D341Med (cell line): ENCODE measurements at places on chromosomes 6 and 20.

DNA sequence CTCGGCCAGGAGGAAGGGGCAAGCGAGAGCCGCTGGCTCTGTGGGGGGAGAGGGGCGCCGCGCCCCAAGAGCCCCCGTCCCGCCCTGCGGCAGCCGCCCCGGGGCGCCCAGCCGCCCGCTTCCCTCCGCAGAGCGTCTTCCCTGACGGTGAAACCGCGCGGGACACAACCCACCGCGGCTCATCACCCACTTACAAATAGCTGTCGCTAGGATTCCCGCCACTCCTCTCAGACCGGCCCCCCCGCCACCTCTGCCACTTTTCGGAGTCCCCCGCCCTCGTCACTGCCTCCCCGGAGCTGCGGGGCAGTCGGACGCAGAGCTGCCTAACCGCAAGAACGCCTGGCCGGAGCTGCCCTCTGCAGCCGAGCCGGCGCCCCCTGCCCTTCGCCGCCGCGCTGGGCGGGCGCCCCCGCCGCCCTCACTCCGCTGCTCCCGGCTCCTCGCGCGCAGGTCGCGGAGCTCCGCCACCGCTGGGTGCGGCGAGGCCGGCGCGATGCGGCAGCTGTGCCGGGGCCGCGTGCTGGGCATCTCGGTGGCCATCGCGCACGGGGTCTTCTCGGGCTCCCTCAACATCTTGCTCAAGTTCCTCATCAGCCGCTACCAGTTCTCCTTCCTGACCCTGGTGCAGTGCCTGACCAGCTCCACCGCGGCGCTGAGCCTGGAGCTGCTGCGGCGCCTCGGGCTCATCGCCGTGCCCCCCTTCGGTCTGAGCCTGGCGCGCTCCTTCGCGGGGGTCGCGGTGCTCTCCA, at the start of gene SLC35D3:
TSS of gene SLC35D3 (plus strand) at position 366 of the 749 bp plus-strand sequence. CDS start at position 494, 128 bp downstream.
- peak; percentile 79 for DNase-seq

- no peak for DNase-seq
Observed at GRCh38 chr6:11644601-11645000, 107.1 kb downstream of the TMEM170B start.

DNA sequence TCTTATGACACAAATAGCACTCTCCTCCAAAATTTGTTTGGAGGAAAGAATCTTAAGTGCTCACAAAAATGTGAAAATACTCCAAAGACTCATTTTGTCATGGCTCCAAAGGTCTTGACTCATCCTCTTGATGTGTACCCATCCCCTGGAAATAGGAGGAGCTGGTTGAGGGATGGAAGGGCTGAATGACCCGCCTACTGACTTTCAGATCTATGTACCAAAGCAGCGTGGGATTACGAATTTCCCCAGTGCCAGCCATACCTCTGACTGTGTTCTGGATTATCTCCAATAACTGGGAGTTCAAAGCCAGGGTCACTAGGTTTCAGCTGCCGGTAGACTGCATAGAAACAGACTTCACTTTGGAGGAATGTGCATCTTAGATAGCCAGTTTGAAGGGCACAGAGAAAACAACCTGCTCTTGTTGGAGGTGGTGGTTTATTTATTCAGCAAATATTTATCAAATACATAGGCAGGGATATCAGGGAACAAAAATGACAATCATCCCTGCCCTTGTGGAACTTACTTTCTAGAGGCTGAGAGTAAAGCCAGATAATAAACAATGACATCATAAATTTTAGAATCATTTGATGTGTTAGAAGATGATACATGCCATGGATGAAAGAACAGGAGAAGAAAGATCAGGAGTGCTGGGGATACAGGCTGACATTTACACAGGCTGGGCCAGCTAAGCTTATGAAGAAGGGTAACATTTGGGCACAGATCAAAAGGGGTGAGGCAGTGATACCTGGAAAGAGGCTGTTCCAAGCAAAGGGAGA, 246.6 kb downstream of the TBXT start:
- DNase-seq, result no peak

- no peak for DNase-seq
Observed at GRCh38 chr20:62647521-62648317, 5.4 kb downstream of the SLCO4A1 start.

- no peak for DNase-seq
Observed at GRCh38 chr6:36368921-36369865, 18.3 kb downstream of the ETV7 start.

DNA sequence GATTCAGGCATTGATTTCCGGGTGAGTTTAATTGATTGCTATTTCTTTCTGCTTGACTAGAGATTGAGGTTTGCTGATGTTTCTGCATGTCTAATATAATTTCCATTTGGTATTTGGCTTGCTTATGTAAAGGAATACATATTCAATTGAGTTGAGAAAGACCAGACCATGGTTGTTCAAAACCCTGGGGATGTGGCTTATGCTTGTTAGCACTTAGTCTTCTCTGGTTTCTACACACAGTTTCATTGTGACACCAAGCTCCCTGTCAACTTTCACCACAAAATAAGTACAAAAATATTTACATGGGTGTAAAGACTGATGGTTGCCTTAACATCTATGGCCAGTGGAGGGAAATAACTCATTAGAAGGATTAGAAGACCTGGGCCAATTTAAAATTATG, 209.6 kb downstream of the CDH26 start:
- DNase-seq, result no peak

DNA sequence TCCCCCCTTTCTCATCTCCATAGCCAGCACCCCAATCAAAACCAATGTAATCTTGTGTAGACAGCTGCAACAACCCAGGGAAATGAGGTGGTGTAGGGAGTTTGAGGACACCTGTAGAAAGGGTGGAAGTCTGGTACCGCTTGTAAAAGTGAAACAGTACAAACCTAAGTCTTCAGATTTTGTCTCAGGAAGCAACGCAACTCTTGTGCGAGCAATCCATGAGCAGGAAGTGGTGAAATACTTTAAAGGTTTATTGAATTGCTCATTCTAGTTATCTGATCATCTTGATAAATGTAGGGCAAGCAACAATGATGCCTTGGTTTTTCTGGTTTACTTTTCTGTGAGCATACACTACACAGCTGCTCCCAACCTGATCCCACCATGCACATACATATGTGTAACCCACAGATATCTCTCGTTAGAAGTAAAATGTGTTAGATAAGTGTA, 71.1 kb upstream of the THEMIS start:
- DNase-seq, result no peak

DNA sequence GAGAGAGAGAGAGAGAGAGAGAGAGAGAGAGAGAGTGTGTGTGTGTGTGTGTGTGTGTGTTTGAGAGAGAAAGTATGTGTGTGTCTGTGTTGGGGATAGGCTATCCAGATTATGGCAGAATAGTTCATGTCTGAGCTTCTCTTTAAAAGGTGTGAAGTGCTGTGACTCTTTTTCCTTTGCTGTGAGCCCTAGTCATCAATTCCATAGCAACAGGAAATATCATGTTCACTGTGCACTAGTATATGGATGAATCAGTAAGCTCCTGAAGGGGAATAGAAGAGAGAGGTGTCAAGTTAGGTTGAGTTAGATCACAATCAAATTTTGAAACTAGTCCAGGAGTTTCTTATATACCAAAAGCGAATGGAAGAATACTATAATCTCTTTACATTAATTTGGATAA, 318.7 kb downstream of the RFPL4B start:
- DNase-seq, result no peak

DNA sequence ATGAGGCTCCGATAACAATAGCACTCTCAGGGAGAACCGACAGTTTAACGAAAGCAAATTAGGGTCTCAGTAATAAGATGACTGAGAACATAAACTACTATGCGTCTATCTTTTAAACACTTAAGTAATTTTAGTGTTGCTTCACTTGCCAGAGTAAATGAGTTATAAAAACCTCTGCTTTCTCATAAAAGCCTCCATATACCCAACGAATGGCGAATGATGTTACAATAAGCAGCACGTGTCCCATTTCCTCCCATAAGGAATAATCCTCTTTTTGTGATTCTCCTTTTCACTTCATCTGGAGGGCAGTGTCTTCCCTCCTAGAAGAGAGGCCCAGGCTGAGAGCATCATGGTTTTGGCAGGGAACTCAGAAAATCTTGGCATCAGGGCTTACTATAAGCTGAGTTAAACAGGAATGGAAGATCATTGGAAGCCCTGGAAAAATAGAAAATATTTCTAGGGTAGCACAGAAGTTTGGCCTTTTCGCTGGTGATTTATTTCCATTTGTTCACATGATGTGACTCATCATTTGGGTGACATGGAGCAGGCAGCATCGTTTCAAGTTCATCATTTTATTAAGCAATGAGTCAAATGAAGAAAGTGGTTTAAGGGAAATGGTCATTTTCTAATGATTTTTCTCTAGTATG, 255.4 kb downstream of the ATXN1 start:
- no peak for DNase-seq

- no peak for DNase-seq
Observed at GRCh38 chr20:24134284-24134683, 145.7 kb upstream of the GGTLC1 start.

DNA sequence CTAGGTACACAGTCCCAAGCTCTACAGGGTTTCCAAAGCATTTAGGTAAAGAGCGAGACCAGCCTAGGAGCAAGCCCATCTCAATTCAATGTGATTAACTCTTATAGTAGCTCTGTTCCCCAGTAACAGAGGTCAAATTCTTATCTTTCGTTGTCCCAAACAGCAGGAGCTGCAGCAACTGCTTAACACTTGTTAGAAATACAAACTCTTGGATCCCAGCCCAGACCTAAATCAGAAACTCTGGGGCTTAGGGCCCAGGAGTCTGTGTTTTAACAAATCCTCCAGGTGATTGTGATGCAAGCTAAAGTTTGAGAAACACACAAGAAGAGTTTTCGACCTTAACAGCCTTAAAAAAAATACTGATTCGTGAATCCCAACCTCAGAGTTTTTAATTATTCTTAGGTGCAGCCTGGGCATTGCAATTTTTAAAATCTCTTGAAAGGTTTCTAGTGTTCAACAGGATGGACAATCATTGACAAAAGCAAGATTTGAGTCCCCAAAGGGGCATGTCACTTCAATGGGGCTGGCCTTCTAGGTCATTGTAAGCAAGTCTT, 127.4 kb upstream of the HCRTR2 start:
- DNase-seq, result no peak

DNA sequence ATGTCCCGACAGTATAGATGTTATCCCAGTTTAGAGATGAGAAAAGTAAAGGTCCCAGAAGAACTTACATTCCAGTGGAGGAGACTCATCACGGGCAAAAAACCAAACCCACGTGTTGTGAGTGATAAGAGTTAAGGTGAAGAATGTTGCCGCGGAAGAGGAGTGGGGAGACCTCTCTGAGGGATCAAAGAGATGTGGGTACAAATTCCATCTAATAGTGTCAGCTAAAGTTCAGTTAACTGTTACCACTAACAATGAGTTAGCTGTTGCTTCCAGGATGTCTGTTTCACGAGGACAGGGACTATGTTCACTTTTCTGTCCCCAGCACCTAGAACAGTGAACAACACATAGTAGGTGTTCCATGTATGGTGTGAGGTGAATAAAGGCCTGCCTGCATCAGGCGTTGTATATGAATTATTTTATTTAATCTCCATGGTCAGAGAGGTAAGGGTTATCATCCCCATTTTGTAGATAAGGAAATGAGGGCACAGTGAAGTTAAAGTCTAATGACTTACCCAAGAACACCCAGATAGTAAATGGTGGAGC, 39.8 kb upstream of the RSPO4 start:
- no peak for DNase-seq

DNA sequence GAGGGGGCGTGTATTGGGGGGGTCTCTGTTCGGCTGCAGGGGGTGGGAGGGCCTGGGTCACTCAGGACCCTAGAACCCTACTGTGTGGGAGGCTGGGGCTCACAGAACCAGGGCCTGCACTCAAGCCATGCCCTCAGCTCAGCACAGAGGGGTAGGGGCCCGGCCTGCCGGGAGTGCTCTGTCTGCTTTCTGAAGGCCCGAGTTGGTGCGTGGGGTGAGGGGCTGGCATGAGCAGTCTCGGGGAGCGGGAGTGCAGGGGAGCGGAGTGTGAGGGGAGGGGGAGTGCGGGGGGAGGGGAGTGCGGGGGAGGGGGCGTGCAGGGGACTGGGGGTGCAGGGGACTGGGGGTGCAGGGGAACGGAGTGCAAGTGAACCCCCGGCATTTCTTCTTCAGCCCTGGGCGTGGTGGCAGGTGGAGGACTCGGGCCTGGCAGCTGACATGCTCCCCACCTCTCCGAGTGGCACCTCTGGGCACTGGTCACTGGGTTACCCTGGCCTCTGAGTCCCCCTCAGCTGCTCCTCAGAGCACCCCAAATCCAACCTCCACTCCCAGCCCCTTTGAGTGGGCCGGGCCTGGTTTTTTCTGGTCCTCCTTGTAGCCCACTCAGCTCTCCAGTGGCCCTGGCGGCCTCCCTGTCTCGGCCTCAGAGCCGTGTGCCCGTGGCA, 1.0 kb downstream of the COL20A1 start:
- DNase-seq, result no peak

GRCh38 chr6:77715588-77715987, 62.7 kb downstream of the MEI4 start:
- no peak for DNase-seq

- DNase-seq, result no peak
Observed at GRCh38 chr6:11805259-11806053, 26.9 kb upstream of the ADTRP start.

- DNase-seq, result no peak
Observed at GRCh38 chr6:22106451-22106850, 190.4 kb downstream of the PRL start.

- no peak for DNase-seq
Observed at GRCh38 chr20:54237116-54237943, 29.4 kb downstream of the PFDN4 start.

DNA sequence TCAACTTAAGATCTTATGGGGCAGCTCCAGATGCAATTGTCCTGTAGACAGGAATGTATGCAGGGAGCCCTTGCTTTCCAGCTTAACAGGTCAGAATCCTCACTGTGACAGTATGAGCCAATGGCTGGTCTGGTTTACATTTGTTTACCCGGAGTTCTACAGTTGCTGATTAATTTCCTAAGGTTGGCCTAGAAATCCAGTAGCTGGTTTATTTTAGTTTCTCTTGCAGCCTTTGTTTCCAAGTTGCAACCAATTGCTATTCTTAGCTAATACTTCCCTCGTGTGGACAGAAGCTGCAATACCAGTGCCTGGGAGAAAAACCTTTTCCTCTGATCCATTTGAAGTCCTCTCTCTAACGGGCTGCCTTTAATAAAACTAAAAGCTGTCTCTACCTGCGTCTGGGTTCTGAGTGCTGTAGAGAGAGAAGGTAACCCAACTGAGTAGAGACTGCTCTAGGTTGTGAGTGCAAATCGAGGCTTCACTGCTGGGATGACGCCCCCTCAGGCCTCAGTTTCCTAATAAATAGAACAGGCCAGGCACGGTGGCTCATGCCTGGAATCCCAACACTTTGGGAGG, 45.9 kb downstream of the ZNF217 start:
- peak; percentile 72 for DNase-seq

DNA sequence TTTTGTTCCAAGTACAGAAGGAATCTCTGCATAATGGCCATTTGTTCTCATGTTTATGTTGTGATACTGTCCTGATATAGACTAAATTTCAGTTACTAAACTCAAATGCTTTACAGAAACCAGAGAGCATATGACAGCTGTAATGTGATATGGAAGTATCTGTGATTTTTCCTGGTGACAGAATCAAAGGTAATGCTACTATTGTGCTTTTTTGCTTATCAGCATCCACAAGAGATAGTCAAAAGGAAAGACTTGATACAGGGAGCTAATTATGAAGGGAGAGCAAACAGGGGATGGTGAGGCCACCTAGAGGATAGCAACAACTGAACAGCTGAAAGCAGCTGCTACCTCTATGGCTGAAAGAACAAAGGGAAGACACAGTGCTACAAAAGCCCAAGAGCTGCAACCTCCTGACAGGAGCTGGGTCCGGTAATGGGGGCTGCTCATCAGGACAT, 181.4 kb downstream of the PHF3 start:
- DNase-seq, result peak; percentile 30

- DNase-seq, result no peak
Observed at GRCh38 chr20:47818466-47818865, 33.2 kb upstream of the SULF2 start.

- DNase-seq, result no peak
Observed at GRCh38 chr20:53306192-53306805, 287.3 kb downstream of the ZNF217 start.
